ENCODE measurements at places on chromosomes 4 and X.

DNA sequence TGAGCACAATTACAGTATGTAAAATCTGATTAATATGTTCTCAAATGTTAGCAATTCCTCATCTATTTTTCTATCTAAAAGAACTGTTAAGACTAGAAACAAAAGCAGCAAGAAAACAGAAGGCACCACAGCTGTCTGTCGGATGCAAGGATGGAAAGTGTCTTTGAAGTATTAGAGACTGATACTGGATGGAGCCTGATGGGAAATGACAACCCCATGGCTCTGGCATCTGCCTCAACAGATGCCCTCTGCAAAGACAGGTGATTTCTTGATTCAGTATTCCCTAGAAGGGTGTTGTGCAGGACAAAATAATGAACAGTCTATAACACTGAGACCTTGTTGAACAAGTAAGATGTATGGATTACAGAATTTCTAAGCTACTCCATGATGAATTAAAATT, 19.7 kb downstream of the LRCH2 start:
- no peak for DNase-seq

DNA sequence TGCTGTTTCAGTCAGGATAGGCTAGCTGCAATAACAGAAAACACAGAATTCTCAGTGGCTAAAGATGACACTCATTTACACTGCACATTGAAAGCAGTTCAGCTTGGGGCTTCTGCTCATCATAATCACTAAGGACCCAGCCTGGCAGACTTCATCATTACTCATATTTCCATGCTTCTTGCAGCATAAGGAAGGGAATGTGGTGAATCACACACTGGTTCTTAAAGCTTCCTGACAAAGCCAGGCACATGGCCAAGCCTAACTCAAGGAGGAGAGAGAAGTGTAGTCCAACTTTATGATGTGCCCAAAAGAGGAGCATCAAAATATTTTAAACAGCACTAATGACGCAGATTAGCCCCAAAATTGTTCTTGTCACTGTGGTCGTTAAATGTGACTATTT, 186.5 kb downstream of the BANK1 start:
- no peak for DNase-seq

GRCh38 chr4:2482192-2482591, 13.3 kb downstream of the RNF4 start:
- DNase-seq, result no peak

DNA sequence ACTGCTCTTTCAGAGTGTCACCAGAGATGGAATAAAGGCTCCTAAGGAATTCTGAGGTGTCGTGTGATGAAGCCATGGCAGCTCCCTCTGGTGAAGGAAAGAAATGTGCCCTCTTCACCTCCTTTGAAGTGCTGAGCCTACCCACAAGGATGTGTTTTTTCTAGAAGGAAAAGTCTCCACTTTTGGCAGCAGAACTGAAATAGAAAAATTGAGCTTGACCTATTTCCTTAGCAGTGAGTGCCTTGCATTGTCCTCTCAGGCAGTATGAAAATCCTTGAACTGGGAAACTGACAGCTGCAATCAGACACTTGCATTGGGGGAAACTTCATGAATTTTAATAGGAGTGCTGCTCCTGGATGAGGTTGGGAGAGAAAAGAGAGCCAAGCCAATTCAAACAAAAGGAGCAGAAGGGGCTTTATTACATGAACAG, 95.2 kb downstream of the DCLK2 start:
- DNase-seq, result no peak

DNA sequence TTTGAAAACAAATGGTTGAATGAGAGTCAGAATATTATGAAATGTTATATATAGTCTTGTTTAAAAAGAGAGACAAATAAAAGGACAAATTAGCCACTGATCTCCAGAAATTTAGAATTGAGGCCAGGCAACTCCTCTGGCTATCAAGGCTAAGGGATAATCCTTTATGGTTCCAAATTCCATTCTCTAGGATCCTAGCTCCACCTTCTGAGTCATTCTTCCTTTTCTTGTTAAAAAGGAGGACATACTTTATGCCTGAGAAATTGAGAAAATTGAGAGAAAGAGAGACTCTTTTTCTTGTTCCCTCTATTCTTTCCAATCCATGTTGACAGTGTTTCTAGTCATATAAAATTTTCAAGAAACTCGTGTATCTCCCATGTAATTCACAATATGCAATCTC, 1299.5 kb downstream of the FSTL5 start:
- no peak for DNase-seq

DNA sequence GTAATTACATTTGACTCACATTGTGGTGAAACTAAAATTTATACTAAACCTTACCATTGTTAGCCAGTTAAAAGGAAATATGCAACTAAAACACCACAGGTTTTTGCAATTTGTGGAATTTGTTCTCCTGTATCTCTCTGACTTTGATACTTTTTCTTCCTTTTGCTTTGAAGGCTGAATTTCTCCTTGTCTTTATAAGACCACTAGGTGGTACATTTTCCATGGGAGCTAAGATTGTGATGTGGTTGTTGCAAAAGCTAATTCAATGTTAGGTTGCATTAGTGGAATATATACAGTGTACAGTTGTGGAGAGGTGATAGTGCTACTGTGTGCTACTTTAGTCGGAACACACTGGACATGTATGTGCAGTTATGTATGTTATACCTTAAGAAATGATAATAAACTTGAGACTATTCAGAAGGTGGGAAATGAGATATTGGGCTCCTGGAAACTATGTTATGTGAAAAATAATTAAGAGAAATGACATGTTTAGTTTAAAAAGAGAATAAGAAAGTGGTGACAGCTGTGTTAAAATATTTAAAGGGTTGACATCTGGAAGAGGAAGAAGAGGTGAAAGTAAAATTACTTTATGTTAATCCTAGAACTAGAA, 70.3 kb downstream of the ARL9 start:
- DNase-seq, result peak; percentile 3

- DNase-seq, result no peak
Measured at GRCh38 chrX:26789751-26790150, 573.8 kb downstream of the MAGEB5 start.

Data from SHP77 treated with DMSO at 0.1 percent for 48 hours (cell line).